ENCODE measurements at places on chromosomes 13 and 19.

- no peak for DNase-seq
Measured at GRCh38 chr19:10566658-10567410, 1.0 kb upstream of the KRI1 start.

DNA sequence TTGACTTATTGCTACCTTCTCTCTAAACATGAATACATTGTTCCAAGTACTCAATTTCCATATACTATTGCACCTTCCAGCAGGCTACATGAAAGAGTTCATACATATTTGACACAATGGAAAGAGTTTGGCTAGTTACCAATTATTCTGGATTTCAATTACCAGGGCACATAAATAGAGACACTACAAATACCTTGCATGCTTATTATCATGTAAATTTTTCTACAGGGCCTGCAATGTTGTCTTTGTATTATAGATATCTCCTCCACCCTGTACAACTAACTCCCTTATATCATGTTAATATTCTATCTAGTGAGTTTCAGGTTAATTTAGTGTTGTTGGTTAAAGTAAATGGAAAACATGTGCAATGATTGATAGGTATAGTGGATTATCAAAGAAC lies 540.7 kb upstream of the SLITRK5 start:
- no peak for DNase-seq

GRCh38 chr13:110471156-110471832 lies 90.2 kb downstream of the RAB20 start:
- no peak for DNase-seq

GRCh38 chr13:71879129-71879535 lies 12.1 kb upstream of the DACH1 start:
- no peak for DNase-seq

- no peak for DNase-seq
Measured at GRCh38 chr13:101763191-101763590, 310.7 kb downstream of the ITGBL1 start.

- DNase-seq: no peak
Measured at GRCh38 chr13:113939129-113939943, 34.5 kb downstream of the C13orf46 start.

DNA sequence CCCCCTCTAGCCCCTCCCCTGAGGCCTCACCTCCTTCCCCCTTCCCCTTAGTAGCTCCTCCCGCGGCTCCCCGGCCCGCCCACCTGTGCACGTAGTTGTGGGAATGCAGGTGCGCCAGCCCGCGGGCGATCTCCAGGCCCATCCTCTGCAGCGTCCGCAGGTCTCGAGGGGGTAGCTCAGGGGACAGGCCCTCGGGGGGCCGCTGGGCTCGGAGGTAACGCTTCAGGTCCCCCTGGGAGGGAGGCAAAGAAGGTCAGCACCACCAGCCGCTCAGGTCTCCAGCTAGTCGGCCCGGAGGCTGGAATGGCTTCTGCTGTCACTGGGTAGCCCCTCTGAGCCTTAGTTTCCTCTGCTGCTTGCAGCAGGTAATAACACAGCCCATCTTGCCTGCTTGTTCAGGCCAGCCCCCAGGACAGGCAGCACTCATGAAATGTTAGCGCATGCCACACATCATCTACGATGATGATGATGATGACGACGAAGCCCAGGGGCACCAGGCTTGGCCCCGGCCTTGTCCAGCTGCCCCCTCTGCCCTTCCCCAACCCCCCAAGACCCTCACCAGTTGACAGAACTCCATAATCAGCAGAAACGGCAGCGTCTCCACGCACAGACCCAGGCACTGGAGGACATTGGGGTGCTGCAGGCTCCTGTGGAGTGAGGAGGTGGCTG lies 9.2 kb downstream of the LMTK3 start:
- DNase-seq: no peak

DNA sequence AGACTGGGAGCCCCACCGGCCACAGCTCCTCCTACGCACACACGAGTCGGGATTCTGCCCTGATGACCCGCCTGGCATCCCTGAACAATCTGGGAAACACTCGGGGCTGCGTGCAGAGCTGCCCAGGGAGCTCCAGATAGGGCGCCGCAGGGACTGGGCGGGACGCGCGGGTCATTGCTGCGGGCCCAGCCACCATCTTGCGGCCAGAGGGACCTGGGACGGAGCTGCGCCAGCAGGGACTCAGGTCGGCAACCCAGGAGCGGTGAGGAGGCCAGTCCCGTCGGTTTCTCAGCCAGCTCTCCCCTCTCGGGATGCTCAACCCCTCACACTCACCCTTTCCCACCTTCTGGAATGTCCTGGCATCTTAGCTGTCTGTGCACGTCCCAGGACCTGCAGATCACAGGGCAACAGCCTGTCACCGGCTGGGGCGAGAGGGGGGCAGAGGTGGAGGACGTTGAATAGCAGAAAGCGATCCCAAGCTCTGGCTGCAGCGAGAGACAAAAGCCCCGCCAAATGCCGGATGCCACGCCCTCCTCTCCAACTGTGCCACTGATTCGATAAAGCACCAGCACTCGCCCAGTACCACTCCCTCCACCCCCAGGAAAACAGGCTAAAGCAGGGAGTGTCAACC lies 20.4 kb upstream of the ZNF91 start:
- DNase-seq: no peak

DNA sequence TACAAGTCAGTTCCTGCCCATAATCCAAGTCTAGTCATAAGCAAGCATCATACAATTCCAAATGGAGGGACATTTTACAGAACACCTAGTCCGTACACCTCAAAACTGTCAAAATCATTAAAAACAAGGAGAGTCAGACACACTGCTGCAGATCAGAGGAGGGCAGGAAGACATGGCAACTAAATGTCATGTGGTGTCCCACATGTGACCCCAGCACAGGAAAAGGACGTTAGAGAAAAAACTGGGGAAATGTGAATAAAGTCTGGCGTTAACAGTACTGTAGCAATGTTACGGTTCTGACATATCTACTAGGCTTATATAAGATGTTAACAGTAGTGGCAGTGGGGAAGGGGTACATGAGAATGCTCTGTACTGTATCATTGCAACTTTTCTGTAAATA lies 2.3 kb downstream of the ZSCAN5A start:
- DNase-seq: no peak

GRCh38 chr13:114314074-114314912 lies at the start of gene CHAMP1:
TSS of gene CHAMP1 (plus strand) at chr13:114314503. CDS start at chr13:114323843, 9,340 bp downstream.
- DNase-seq: peak; percentile 88

GRCh38 chr19:56930647-56931535 lies 90.4 kb upstream of the PEG3 start:
- no peak for DNase-seq

DNA sequence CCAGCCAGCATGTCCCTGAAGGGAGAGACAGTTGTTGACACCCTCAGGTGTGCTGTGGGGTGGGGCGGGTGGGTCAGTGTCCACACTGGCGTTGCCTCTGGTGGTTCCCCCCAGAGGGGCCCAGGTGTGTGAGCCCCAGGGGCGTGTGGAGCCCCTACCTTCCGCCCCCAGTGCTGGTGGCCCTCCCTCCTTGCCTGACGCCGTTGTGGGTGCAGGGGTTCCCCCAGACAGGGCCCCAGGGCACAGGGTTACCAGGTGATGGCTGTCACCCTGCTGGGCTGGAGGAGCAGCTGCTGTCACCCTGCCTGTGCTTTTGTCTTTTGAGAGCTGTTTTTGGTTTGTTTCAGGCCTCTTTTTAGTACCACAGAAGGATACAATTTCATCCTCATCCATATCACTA lies 27.2 kb downstream of the ATP4B start:
- no peak for DNase-seq

GRCh38 chr13:27367570-27367969 lies 56.8 kb upstream of the GTF3A start:
- DNase-seq: no peak

DNA sequence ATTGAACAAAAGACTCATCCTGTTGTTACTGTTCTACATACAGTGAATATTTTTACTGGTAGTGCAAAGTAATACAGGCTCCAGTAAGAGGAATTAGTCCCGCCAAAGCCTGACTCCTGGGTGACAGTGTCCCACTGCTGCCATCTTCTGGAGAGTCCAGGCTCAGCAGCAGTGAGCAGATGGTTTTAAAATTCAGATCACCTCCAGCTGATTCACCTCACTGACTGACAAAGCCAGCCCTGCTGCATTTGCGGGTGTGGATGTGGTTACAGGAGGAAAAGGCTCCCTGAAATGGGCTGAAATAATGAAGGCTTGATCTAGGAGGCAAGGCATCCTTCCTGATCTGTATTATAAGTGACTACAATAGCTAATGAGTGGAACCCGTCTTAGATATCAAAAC lies 18.3 kb downstream of the PABPC3 start:
- no peak for DNase-seq

- DNase-seq: no peak
Measured at GRCh38 chr13:25473864-25474263, 102.1 kb downstream of the ATP8A2 start.

DNA sequence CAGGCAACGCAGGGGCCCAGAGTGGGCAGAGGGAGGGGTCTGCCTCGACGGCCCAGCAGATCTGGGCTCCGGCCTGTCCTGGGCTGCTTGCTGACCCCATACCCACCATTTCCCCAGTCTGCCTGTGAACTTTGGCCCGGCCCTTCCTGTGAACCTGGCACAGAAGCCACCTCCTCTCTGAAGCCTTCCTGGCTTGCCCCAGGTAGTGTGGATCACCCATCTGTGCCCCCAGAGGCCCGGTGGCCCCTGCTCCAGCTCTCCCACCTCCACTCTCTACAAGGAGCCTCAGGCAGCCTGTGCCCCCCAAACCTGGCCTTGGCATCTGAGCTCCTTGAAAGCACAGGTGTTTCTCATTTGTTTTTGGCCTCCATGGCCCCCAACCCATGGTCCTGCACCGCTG lies 15.7 kb downstream of the PLEKHF1 start:
- DNase-seq: no peak

GRCh38 chr19:13997631-13997962 lies 8.5 kb downstream of the RFX1 start:
- no peak for DNase-seq

DNA sequence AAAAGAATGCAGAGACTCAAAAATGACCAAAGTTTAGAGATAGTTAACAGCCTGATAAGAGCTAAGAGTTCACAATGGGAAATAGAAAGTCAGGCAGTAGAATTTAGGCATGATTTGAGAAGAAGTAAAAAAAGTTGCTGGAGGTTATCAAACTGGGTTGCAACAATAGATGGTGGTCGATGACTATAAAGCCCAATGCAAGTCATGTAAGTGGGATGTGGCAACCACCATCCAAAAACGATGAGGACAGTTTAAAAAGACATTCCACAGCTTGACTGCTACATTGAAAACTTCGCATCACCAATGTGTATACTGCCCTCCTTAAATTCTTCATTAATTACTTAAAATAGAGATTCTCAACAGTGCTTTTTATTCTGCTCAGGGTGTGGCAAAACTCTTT lies 19.7 kb downstream of the ELF1 start:
- DNase-seq: no peak

DNA sequence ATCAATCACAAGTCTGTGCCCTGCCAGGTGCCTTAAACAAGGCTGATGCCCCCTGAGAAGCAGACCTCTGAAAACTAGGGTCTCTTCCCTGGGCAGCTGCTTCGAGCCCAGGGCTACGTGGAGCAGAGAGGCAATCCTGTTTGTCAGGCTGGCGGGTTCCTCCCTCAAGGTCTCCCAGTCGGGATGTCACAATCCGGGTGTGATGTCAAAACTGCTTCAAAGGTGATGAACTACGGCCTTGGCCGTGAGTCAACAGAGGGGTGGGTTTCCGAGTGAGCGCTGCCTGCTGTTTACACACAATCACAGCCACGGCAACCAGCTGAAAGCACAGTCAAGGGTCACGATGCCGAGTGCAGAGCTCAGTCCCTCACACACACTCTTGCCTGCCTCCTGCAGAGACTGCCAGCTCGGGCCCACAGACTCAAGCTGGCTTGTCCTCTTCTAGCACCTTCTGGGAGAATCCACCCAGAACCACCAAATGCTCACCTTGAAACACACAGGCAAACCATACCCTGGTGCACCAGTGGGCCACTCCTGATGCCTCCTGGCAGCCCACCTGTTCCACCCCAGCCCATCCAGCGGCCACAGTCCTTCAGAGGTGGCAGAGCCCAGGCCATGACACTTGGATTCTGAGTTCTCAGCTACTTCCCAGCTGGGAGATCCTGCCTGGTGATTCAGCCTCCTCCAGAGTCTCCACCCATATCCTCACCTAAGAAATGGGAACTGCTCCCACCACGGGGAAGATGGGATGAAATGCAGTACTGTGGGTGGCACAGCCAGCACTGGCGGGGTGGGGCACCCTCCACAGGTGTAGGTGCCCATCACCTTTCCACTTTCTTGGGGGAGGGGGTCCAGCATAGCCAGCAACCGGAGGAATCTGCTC lies 6.8 kb downstream of the ELL start:
- DNase-seq: peak; percentile 85

- DNase-seq: no peak
Measured at GRCh38 chr19:41845051-41845590, 279 bp downstream of the DMRTC2 start.

DNA sequence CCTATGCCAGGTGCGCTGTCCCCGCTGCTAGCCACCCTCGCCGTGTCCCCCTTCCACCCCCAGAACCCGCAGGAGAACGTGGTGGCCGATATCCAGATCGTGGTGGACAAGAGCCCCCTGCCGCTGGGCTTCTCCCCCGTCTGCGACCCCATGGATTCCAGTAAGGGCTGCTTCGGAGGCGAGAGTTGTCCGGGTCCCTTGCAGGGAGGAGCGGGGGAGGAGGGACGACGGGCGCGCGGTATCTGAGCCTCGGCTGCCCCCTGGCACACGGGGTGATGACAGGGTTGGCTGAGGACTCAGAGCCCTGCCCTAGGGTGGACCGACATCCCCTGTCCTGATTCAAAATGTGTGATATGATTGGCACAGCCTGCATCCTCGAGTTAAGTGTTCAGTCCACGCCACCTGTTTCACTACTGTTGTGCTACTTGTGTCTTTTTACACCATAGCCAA lies 653 bp downstream of the MVB12A start:
- no peak for DNase-seq

GRCh38 chr13:111129465-111130115 lies 14.5 kb downstream of the ARHGEF7 start:
- DNase-seq: no peak

GRCh38 chr19:16506961-16507360 lies 10.8 kb downstream of the C19orf44 start:
- DNase-seq: no peak

- DNase-seq: no peak
Measured at GRCh38 chr13:47816831-47817230, 184.2 kb downstream of the SUCLA2 start.

DNA sequence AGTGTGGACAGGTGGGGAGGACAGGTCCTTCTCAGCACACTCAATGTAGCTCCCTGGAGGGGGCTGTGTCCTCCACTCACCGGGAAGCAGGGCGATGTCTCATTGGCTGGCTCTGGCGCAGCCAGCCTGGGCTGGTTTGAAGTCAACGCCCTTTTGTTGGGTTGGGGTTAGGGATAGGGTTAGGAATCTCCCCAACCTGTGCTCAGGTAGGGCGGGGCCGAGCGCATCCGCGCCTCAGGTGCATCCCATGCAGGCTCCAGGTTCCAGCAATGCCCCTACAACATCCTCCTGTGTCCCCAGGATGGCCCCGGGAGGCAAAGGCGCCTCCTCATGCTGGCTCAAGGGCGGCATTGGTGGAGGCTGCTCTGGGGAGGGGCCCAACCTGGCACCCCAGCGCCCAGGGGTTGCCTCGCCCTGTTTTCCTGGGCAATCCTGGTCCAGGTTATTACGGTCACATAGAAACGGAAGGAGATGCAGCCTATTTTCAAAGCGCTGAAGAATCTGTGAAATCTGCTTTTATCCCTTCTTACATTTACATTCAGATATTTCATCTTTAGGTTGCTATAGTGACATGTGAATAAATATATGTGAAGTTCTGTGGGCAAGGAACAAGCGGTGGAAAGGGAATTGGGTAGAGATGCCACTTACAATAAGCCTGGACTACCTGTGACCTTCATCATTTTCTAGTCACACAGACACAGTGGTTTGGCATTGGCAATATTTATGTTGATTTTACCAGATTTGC lies 74.3 kb downstream of the TM9SF2 start:
- no peak for DNase-seq

All from omental fat pad (tissue), 4 donors.